Right forelimb (tissue), 1 donor: ENCODE measurements at places on chromosomes 5 and 9.

DNA sequence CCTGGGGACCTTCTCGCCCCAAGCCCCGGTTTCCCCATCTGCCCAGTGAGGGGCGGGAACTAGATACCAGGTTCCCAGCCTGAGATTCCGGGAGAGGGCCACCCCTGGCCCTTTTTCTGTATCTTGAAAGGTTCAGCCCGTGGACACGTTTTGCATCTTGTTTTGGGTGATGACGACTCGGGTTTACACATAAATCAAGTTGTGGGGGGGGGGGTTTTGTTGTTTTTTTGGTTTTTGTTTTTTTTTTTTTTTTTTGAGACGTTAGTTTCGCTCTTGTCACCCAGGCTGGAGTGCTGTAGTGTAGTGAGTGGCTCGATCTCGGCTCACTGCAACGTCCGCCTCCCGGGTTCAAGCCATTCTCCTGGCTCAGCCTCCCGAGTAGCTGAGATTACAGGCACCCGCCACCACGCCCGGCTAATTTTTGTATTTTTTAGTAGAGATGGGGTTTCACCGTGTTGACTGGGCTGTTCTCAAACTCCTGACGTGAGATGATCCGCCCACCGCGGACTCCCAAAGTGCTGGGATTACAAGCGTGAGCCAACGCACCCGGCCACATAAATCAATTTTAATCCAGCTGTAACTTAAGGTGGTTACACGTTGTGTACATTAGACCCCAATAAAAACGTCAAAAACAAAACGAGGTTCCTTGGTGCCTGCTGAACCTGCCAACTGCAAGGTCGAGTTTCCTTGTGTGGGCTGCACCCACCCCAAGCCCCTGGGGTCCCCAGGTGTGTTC, 1.1 kb upstream of the BRD3 start:
- no peak for DNase-seq

DNA sequence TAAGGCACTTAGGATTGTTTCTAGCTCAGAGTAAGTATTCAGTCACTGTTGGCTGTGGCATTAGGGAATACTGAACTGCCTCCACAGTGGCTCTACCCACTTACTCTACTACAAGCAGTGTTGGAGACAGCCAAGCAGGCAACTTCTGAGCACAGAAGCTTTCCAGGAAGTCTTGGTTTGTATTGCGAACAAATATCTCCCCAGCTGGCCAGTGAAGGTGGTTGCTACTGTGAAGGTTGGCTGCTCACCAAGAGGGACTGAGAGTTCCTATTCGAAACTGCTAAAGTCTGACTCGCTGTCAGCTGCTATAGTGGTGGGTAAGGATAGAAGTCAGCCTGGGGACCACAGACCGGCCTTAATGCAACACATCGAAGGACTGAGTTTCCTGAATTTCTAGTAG, 319.1 kb downstream of the KIF4B start:
- DNase-seq = no peak

DNA sequence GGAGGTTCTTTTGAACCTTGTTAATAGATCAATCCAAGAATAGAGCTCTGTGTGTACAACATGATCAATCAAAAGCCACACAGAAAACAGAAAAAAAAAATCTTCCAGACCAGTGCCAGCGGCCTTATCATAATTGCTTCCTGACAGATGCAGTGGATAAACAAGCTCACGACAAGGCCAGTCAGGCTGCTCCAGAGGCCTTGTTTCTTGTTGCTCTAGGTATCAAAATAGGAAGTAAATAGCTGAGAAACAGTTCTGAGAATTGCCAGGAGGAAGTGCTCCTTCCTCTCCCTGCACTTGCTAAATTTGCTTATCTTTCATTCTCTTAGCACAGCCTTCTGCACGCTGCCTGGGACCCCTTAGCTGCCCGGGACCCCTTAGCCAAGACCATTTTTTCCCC, 199.0 kb upstream of the TARS1 start:
- DNase-seq = no peak

GRCh38 chr9:101119206-101119819, 90.8 kb downstream of the PLPPR1 start:
- DNase-seq = peak; percentile 52

DNA sequence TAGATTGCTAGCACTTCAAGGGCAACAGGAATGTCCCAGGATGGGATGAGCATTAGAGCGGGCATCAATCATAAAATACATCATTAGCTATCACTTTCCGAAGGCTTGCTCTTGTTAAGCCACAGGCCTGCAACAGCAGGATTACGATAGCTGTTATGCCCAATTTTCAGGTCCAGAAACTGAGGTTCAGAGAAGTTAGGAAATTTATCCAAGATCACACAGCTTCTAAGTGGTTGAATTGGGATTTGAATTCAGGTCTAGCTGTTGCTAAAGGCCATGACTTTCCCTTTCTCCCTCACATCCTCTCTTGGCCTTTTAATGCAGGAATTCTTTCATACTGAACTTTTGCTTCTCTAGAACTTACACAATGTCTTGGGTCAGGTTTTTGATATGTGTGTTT, 119.4 kb upstream of the ERCC6L2 start:
- no peak for DNase-seq

- peak; percentile 22 for DNase-seq
Observed at GRCh38 chr5:133706506-133707430, 94.4 kb upstream of the FSTL4 start.

- DNase-seq = no peak
Observed at GRCh38 chr5:138603249-138603920, 28.2 kb upstream of the HSPA9 start.

DNA sequence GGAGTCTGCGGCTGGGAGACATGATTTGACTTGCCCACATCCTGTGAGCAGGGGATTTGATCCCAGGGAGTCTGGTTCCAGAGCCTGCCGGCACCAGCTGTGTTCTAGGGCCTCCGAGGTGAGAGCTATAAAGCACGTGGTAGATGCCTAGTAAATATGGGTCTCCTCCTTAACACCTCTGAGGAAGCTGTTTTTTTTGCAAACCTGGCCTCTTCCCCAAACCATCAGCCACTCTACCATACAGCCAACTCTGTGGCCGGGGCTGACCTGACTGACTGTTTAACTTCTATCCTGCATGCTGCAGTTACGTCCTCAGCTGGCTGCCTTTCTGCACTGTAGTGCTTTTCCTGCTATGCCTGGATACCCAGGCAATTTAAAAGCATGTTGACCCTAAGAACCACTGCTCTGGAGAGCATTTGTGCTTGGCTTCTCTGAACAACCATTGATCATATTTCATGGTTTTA, 220.5 kb downstream of the SLIT3 start:
- no peak for DNase-seq

DNA sequence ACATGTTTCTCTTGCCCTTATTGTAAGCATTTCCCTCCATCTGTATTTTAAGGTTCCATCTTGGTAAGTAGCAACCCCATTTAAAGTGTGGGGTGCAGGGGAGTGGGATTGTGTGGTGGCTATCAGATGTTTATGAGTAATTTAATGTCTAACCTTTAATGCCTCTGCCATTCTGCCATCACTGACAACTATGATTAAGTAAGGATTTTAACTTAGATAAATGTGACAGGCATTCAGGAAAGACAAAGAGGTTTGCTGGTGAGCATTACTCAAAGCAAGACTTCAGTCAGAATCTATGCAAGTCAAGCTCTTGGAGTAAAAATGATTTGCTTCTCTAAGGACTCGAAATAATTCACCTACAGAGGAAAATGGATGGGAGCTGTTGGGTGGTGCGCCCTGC, 143.0 kb downstream of the NXNL2 start:
- DNase-seq = no peak

DNA sequence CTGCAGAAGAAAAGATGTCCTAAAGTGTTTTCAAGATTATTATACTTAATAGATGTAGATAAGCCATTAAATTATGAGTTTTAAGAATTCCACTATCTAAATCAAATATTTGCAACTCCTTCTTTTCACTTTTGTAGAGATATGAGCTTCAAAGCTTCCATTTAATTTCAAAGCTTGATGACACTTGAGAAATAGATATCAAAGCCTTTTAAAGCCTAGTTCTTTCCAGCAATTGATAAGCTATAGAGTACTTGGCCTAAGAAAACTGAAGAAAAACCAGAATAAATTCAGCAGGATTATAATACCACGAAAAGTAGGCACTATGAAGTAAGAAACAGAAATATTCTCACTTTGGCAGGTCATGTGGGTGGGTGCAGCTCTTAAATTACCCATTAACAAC, 1.7 kb downstream of the TNFSF8 start:
- DNase-seq = no peak

- no peak for DNase-seq
Observed at GRCh38 chr9:137484551-137485315, 25.6 kb upstream of the NSMF start.

- no peak for DNase-seq
Observed at GRCh38 chr5:12023614-12024241, 119.5 kb upstream of the CTNND2 start.

DNA sequence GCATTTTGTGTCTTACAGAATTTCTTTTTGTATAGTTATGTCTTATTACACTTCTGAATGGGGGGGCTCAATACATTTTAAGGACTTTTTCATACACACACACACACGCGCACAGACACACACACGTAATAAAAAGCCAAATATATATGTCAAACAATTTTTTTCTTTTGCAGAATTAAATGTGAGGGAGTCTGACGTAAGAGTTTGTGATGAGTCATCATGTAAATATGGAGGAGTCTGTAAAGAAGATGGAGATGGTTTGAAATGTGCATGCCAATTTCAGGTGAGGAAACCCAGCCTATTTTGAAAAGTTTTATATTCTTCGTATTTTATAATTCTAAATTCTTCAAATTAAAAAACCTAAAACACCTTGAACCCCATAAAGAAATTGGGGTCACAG, 25.6 kb downstream of the TMEFF1 start:
- DNase-seq = no peak

- no peak for DNase-seq
Observed at GRCh38 chr5:21834863-21835262, 1018.3 kb downstream of the CDH12 start.

- peak; percentile 86 for DNase-seq
Observed at GRCh38 chr5:88889189-88890069, 6.4 kb upstream of the MEF2C start.

GRCh38 chr9:124074746-124075145, 63.2 kb downstream of the LHX2 start:
- no peak for DNase-seq

DNA sequence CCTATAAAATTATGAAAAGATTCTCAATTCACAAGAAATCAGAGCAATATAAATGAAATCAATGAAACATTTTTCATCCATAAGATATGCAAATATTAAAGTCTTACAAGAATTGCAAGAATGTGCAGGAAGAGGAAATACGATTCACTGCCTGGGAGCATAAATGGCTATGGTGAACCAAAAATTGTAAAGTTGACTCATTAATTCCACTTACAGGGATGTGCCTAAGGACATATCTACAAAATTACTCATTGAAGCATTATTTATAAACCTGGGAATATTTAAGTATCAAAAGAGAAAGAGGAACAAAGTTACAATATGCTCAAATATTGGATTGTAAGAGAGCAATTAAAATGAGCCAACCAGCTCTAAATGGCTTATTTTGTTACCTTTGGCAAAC, 6.9 kb upstream of the NIPSNAP3A start:
- no peak for DNase-seq

DNA sequence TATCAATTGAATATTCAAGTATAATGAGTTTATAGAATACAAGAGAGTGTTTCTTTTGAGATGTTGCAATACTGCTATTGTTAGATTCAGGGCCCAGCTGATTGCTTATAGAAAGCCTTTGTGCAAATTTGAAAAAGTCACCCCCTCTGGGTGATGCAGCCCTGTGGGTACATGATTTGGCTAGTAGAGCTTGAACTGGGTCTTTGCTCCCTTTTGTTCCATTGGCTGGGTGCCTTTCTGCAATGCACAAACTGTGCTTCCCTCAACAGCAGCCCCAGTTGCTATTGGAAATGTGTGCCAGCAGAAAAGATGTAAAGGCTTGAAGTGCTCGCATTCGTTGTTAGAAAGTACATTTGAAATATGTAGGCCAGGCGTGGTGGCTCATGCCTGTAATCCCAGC, 61.8 kb upstream of the CEMIP2 start:
- no peak for DNase-seq

DNA sequence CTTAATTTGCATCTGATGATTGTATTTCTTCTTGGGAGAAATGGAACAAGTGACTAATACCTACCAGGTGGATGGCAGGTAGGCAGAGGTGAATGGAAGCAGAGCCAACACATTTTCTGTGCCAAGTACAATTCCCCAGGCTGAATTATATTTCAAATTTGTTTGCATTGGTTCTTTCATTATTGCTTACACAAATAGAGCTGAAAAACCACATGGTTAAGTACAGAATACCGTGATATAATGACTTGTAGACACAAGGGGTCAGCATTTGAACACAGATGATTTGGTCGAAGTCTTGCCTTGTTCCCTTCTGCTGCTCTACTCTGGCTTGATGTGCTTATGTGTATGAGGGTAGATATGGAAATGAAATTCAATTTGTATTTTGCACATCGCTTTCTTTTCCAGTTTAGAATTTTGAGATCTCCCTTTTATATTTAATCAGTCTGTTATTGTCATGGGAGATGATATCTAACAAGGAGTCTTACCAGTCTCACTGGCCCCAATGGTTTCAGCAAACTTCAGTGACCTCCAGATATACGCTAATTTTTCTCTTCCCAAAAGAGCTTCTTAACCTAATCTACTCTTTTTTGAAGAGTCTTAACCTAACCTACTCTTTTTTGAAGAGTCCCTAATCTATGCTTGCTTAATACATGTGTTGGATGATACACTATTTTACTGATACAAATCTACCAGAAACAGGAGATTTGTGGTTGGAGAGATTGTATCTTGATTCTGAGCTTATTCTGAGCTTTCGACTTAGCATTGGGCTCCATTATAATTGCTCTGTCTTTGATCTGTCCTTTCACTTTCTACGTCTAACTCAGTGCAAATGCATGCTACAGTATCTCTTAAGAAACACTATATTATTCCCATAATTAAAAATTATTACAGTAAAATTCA, 88.1 kb downstream of the PCSK1 start:
- DNase-seq = no peak

DNA sequence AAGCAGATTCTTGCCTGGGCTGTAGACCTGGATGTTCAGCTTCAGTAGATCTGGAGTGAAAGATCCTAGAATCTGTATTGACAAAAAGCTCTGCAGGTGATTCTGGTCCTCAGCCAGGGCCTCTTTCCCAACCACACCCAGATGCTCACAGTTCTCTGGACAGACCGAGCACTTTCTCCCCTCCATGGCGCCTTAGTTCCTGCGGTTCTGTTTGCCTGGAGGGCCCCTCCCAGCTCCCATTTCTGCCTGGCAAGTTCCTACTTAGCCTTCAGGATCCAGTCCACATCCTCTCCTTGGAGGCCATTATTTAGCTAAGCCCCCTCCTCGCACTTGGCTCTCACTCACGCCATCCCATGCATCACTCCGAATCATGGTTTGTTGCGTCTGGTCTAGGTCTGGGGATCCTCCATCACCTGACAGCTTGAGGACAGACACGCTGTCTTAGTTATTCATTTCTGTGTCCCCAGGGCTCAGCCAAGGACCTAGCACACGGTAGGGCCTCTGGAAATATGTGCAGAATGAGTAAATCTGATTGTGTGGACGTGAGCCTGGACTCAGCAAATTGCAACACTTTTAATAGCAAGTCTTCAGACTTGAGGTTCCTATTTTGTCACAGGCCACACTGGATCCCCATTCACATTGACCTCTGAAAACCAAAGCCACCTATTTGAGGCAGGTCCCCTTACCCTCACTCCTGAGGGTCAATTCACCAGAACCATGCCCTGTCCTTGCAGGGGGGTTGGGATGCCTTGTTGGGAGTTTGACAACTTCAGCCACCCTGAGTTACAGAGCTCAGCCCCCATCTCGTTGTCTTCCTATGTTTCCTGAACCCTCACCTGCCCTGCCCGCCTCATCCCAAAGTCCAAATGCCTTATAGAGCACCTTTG, 50.7 kb downstream of the COL15A1 start:
- DNase-seq = peak; percentile 40
